ENCODE measurements at places on chromosomes 5 and 9.

- DNase-seq, result no peak
Measured at GRCh38 chr5:15620501-15620900, 120.5 kb downstream of the FBXL7 start.

DNA sequence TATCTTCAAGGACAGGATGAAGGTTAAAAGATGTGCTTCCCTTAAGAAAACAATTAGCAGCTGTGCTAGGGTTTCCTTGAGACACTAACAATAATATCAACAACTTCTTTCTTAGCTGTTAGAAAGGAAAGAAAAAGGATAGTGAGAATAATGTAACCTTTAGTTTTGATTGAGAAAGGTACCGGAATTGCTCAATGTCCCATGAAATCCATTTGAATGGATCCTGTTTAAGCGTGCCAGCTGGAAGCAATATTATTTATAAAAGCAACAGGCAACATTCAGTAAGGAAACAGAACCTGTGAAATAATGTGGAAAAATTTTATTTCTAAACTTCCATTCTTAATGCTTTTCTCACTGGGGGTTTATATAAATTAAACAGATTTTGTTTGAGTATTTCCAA is 120.9 kb downstream of the CCDC192 start:
- no peak for DNase-seq

GRCh38 chr9:3650994-3651622 is 125.3 kb upstream of the RFX3 start:
- DNase-seq, result no peak

DNA sequence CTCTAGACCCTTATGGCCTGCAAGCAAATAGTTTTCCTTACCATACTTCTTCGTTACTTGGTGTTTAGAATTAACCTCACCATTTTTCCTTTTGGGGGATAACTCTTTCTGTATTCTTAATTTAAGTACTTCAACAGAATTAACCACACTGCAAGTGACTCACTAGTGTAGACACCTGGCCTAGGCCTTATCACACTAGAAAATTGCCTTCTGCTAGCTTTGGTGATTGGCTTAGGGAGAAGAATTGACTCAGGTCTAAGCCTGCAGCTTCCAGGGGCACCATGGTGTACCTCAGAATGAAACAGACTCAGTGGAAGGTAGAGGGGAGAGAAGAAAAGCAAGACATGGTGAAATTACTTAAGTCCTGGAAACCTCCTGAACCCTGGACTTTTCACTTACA is 112.8 kb upstream of the HMHB1 start:
- no peak for DNase-seq

DNA sequence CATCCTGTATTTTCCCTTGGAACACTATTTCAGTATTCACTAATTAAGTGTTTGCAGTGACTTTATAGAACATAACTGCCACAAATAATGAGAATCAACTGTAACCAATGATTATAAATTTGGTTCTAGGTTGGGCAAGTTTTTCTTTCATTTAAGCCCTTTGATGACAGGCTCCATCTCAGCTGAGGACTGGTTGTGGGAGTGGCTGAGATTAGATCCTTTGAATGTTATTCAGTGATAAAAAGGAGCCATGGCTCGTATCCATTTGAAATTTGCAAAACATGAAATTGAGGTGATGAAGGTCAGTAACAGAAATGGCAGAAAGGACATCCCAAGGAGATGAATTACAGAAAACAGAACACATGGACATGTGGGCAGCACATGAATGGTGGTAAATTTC is 138.1 kb upstream of the PCA3 start:
- no peak for DNase-seq

GRCh38 chr9:93669958-93670207 is 93.5 kb downstream of the PHF2 start:
- DNase-seq, result no peak

- DNase-seq, result no peak
Measured at GRCh38 chr5:95083606-95084005, 201.3 kb downstream of the MCTP1 start.

DNA sequence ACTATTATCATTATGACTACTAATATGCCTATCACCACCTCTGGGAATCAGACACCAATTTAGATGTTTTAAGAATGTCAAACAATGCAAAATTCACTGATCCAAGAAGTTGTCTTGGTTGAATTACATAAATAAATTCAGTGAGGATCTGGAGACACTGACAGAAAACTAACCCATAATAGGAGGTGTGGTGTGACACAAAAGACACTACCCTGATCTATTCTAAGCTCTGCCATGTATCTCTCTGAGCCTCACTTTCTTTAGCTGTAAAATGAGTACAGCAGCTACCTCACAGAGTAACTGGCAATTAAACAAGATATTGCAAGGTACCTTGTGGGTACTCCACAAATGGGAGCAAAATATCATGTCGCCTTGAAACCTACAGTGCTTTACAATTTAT is 7.5 kb downstream of the CDK5RAP2 start:
- DNase-seq, result no peak

- no peak for DNase-seq
Measured at GRCh38 chr9:38277601-38278200, 114.8 kb upstream of the ALDH1B1 start.

DNA sequence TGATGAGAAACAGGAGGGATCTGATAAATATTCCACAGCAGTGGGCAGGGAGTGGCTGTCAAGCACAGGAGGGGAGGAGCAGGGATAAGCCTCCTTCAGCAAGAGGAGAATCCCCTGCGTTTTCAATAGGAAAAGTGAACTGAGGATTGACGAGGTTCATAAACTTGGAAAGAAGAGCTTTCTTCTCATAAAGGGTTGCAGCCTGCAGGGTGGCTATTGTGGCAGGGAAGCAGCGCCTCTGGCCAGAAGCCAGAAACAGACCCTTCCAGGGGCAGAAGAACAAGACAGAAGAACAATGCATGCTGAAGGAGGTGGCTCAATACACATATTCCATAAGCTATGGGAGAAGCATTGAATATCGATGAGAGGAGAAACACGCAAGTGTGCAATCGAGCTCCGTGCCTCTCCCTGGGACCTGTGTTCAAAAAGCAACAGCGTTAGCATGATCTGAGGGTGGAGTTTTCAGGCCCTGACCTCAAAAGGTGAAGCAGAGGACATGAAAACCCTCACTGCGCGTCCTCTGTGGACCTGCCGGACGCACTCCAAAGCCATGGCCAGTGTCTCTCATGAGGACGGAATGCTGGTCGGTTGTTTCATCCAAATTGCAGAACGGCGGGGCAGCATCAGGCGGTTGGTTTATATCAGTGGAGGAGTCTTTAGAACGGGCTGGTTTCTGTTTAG is 67.6 kb downstream of the ANKRD33B start:
- DNase-seq, result no peak

- DNase-seq, result no peak
Measured at GRCh38 chr5:99449786-99450185, 521.0 kb upstream of the CHD1 start.

- DNase-seq, result no peak
Measured at GRCh38 chr5:125372694-125373631, 626.5 kb upstream of the ZNF608 start.

- DNase-seq, result no peak
Measured at GRCh38 chr5:109239456-109239855, 170.3 kb downstream of the PJA2 start.

- no peak for DNase-seq
Measured at GRCh38 chr9:131405858-131406537, 12.1 kb downstream of the PRRC2B start.

DNA sequence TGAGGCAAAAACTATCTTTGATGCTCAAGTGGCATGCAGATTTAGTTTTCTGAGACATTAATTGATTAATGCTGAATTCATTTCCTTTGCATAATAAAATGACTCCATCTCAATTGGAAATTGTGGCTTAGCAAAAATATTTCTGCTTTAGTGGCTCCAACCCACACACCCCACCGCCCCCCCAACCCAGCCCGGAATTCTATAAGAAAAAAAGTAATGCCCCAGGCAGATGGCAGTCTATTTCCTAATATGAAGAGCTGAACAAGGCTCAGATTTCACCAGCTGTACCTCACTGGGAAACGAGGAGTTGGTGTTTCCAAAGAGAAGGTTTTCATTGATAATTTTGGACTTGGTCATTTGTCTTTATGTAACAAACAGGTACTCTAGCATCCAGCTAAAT is 182.1 kb downstream of the FBN2 start:
- DNase-seq, result no peak

DNA sequence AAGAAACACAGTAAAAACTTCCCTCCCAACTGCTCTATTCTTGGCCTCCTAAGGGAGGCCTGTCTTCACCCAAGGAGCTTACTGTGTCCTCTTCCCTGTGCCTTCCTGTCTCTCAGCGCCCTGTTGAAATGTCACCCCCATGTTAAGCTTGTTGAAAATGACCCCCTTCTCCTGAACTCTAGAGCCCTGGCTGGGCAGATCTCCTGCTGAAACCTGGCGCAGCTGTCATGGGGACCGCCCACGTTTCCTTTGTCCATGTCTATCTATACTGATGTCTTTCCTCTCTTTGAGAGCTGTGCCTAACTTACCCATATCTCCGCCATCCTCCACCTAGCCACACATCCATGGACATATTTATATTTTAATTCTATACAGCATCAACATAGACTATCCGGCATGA is 33.3 kb downstream of the PTCH1 start:
- DNase-seq, result no peak

GRCh38 chr5:159050316-159051143 is 49.2 kb downstream of the EBF1 start:
- DNase-seq, result no peak

- DNase-seq, result no peak
Measured at GRCh38 chr9:19995619-19996018, 206.8 kb upstream of the SLC24A2 start.

DNA sequence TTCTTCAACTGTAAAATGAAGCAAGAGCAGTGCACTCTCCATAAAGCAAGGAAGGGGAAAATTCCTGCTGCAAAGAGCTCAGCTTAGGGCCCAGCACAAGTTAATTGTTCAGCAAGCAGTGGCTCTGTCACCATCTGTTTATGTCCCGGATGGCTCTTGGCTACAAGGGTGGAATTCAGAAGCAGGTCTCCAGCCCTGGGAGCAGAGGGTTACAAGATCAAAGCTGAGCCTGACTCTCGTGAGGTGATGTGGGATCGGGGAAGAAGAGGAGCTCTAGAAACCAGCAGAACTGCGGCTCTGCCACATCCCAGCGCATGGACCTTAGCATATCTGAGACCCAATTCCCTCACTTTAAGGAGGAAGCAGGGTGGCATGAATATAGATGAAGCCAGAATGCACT is 25.2 kb upstream of the OLFM1 start:
- no peak for DNase-seq

DNA sequence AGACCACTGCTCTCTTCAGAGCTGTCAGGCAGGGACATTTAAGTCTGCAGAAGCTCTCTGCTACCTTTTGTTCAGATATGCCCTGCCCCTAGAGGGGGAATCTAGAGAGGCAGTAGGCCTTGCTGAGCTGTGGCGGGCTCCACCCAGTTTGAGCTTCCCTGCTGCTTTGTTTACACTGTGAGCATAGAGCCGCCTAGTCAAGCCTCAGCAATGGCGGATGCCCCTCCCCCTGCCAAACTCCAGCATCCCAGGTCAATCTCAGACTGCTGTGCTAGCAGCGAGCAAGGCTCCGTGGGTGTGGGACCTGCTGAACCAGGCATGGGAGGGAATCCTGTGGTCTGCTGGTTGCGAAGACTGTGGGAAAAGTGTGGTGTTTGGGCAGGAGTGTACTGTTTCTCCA is 59.9 kb downstream of the CAVIN4 start:
- DNase-seq, result no peak

- no peak for DNase-seq
Measured at GRCh38 chr9:27627188-27627564, 53.9 kb upstream of the C9orf72 start.

- DNase-seq, result no peak
Measured at GRCh38 chr5:143148771-143149170, 254.7 kb downstream of the NR3C1 start.

DNA sequence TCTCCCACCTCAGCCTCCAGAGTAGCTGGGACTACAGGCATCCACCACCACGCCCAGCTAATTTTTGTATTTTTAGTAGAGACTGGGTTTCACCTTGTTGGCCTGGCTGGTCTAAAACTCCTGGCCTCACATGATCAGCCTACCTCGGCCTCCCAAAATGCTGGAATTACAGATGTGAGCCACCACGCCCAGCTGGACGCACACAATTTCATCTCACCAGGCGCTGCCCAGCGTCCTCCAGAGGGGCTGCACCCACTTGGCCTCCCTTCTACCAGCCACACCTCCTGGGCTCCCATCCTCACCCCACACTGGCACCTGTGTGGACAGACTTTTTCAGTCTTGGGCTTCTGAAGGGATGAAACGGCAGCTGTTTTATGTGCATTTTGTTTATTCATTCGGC is 3.8 kb upstream of the EXOC3 start:
- no peak for DNase-seq
